Pons (tissue), 1 donor: ENCODE measurements at places on chromosomes 12 and 14.

- DNase-seq: no peak
These were observed 40.0 kb upstream of the NID2 start for GRCh38 chr14:52108823-52109222.

DNA sequence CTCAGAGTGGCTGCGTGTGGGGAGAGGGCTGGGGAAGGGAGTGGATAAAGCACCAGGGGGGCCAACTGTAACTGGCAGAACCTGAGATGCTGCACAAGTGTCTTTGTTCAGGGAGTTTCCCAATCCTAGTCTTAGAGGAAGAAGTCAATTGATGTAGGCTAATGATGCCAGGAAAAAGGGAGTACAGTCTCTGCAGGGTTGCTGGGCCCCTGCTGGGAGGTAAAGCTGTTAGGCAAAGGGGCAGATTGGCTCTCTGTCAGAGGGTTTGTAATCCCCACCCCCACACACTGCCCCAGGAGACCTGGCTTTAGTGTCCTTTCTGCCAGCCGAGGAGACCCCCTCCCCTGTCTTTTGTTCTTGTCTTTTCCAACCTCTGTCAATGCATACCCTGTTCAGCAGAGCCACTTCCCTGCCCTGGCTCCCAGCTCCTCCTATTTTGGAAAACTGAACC lies 178.4 kb downstream of the KCNA5 start:
- DNase-seq: no peak

DNA sequence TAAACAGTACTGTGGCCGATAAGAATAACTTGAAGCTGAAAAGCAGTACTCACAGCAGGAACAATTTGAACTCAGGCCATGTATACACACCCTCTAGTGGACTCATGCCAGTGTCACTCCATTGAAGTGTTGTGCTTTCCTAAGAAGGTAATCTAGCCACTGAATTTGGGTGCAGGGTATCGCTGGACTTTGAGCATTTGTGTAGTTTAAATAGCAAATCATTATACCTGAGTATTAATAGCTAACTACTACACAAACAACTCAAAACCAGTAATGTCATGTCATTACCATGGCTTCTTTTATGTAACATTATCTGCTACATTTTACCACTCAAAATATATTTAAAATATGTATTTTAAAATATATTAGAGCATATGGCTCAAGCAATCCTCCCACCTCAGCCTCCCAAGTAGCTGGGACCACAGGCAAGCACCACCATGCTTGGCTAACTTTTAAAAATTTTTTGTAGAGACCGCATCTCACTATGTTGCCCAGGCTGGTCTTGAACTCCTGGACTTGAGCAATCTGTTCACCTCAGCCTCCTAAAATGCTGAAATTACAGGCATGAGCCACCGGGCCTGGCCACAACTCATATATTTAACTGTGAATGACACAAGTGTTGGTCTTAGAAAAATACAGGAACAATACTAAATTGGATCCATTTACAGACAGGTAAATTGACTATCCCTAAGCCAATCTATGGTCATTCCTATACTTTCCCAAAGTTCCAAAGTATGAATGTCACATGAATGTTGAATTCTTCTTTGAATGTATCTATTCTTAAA lies 25.6 kb upstream of the ARID4A start:
- DNase-seq: peak; percentile 19

GRCh38 chr14:91918186-91918883 lies 29.2 kb downstream of the FBLN5 start:
- DNase-seq: no peak

GRCh38 chr14:49220492-49220891 lies 365.7 kb downstream of the RPS29 start:
- no peak for DNase-seq

GRCh38 chr12:47099610-47100009 lies 19.9 kb upstream of the AMIGO2 start:
- no peak for DNase-seq

- DNase-seq: no peak
These were observed 153.1 kb downstream of the ALG10B start for GRCh38 chr12:38469715-38470114.
